ENCODE measurements at places on chromosomes 16 and 17.
A peak's percentile ranks its signal among the peaks of the same experiment; 100 is the strongest.

DNA sequence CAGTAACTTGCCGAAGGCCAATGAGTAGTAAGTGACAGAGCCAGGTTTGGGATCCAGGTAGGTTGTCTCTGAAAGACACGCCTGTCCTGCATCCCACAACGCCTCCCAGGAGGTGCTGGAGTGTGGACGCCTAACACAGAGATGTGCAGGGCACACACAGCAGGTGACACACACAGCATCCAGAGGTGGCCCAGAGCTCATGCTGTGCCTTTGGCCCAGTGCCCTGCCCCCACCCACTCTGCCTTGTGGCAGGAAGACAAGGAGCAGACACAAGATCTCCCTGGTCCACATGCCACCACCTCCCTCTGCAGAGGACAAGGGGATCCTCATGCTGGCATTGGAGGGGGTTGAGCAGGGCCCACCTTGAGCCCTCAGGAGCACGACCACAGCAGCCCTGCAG, 14.7 kb upstream of the STH start:
- DNase-seq = no peak

DNA sequence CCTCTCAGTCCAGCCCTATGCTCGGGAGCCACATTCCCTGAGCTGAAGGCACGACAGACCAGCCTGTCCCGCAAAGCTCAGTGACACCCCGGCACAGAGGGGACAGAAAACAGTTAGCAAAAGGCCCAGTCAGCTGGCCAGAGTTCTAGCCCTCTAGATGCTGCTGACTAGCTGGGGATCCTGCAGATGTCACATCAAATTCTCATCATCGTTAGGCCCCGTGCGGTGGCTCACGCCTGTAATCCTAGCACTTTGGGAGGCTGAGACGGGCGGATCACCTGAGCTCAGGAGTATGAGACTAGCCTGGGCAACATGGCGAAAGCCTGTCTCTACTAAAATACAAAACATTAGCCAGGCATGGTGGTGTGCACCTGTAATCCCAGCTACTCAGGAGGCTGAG, 17.2 kb downstream of the UBE2O start:
- no peak for DNase-seq

DNA sequence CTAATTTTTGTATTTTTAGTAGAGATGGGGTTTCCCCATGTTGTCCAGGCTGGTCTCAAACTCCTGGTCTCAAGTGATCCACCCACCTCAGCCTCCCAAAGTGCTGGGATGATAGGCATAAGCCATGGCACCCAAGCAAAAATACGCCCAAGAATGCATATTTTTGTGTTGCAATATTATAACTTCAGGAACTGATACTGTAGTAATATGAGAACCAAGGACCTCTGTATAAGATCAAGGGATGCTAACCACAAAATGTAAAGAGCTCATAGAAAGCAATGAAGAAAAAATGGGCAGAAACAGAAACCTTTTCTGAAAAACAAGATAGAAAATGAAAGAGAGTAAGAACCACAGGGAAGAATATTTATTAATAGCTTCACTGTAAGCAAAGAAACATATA, 183.6 kb upstream of the RPL38 start:
- DNase-seq = no peak

DNA sequence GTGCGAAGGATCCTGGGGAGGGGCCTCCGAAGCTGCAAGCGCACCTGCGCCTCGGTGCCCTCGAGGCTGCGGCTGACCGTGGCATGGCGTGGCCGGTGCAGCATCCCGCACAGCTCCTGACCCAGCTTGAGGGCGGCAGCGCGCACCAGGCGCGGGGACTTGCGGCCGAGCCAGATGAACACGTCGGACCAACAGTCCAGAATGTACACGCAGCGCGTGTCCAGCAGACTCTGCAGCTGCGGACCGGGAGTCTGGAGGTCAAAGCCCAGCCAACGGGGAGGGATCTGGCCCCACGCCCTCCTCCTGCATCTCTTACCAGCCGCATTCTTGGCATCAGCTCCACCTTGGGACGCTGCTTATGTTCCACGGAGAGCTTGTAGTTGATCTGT, 10.9 kb downstream of the FLII start:
- no peak for DNase-seq

DNA sequence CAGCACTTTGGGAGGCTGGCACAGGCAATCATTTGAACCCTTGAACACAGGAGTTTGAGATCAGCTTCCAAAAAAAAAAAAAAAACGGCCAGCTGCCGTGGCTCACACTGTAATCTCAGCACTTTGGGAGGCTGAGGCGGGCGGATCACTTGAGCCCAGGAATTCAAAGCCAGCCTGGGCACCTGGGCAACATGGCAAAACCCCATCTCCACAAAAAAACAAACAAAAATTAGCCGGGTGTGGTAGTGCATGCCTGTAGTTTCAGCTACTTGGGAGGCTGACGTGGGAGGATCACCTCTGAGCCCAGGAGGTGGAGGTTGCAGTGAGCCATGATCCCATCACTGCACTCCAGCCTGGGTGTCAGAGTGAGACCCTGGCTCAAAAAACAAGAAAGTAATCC, 39.0 kb downstream of the GRB2 start:
- no peak for DNase-seq

- DNase-seq = no peak
These were observed 40.7 kb downstream of the FOXK2 start for GRCh38 chr17:82560252-82560642.

GRCh38 chr16:71734511-71734910, 10.0 kb upstream of the PHLPP2 start:
- DNase-seq = no peak

DNA sequence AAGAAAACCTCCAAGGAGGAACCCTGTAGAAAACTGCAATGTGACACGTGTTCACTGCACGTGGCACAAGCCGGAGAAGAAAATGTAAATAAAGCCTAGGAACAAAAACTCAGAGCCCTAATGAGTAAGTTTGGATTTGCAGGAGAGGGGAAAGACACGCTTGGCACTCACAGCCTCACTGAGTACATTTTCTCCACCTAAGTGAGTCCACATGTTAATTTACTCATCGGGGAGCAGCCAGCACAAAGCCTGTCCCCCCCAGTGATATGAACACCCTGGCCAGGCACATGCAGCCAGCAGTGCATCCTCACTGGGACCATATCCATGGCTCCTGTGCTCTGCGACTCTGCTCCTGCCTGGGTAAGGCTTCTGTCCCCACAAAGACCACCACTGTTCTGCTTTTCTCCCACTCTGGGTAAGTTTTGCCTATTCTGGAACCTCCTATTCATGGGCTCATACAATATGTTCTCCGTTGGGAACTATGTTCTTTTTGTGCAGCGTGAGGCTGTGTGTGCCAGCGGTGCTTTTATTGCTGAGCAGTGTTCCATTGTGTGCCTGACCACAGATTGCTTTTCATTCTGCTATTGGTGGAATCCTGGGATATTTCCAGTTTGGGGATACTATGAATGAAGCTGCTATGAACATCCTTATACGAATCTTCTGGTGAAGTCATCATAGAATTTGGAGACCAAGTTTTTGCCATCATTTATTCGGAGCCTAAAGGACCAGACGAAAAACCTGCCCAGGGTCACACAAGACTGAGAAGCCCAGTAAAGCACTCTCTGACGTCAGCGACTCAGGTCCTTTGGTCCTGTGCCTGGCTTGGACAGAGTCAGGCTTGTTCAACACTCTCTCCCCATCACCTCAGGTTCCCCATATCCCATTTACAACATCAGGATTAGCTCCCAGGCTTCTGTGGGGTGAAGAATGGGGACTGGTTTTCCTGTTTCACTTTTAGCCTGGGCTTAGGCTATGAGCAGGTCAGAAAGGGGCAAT, 53.3 kb downstream of the RNF112 start:
- no peak for DNase-seq

DNA sequence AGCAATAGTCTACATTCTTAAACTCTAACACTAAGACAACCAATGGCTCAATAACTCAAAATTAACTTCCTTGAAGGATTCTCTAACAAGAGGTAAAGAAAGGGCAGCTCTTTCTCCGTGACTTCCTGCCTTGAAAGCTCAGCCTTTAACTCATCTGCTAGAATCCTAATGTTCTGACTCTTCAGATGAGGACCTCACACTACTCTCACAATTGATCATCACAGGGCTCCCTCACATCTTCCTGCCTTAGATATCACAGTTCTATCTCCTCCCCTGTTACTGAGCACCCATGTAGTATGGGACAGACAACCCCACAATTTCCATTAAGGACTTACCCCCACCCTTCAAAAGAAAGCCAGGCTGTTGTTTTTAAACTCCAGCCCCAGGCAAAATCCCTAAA, 33.5 kb downstream of the SMURF2 start:
- peak; percentile 50 for DNase-seq

GRCh38 chr16:23509782-23510163, 521 bp downstream of the GGA2 start:
- DNase-seq = no peak

DNA sequence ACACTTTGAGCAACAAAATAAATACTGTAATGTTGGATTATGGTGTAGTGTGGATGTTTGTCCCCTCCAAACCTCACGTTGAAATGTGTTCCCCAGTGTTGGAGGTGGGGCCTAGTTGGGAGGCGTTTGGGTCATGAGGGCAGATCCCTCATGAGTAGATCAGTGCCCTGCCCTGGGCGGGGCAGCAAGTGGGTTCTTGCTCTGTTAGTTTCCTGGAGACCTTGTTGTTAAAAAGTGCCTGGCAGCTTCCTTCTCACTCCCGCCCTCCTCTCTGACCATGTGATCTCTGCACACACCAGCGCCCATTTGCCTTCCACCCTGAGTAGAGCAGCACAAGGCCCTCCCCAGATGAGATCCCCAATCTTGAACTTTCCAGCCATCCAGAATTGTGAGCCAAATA, 67.7 kb downstream of the MPRIP start:
- DNase-seq = no peak

- DNase-seq = peak; percentile 95
These were observed 11.8 kb downstream of the ENDOV start for GRCh38 chr17:80426671-80427326.

- no peak for DNase-seq
These were observed 13.4 kb upstream of the DNAJA2 start for GRCh38 chr16:46986896-46987295.

- no peak for DNase-seq
These were observed 8.8 kb downstream of the CD2BP2 start for GRCh38 chr16:30346286-30346685.

- no peak for DNase-seq
These were observed 7.2 kb downstream of the VPS4A start for GRCh38 chr16:69318177-69318910.
